ENCODE measurements at places on chromosomes 3 and 15. TPM values are rescaled to one million over a fixed set of nuclear protein-coding genes. Genes with fewer than 3 reads are reported as not detected.

DNA sequence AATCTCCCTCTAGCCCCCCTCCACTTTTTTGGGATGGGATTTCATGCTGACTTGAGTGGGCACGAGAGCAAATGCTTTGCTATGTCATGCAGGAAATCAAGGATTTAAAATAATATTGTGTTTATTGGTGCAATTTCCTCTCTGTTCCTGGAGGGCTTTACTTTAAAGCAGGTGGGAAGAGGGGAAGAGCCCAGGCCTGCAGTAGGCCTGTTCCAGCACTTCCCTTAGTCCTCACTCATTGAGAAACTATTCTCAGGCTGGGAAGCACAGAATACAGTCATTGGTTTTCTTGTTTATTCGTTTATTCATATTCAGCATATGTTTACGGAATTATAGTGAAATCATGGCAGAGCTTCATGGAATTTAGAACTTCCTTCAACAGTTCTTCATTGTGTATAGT is 41.7 kb upstream of the SPSB4 start:
- no peak for DNase-seq
- no peaks in the 10 kb centered on the region for H3K4me1 ChIP-seq
- H3K27me3 ChIP-seq: no peaks in the 10 kb centered on the region
- H3K4me3 ChIP-seq: no peak overlapping the region
- H3K27ac ChIP-seq: no peak overlapping the region

DNA sequence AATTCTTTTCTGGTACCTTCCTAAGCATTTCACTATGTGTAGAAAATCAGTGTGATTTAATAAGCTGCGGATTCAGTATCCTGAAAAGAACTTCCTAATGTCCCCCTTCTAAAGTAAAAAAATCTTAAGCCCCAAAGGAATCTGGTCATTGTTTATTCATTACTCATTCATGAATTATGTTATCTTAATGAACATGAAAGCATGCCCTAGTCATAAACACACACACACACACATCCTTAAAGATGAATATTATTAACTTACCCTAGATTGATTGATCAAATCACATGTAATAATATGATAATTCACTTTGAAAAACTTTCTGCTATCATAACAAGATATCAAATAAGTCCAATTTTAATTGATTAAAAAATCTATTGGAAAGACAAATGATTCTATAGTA is 96.4 kb upstream of the BFSP2 start:
- no peaks in the 10 kb centered on the region for H3K4me1 ChIP-seq
- no peak overlapping the region for H3K27ac ChIP-seq
- H3K27me3 ChIP-seq: no peaks in the 10 kb centered on the region
- H3K36me3 ChIP-seq: no peaks in the 10 kb centered on the region

GRCh38 chr15:100002086-100002620 is 268.9 kb upstream of the LYSMD4 start:
- H3K4me1 ChIP-seq: peaks cover 3% of the 10 kb centered on the region
- H3K27me3 ChIP-seq: no peaks in the 10 kb centered on the region
- no peak for DNase-seq
- H3K27ac ChIP-seq: no peak overlapping the region

DNA sequence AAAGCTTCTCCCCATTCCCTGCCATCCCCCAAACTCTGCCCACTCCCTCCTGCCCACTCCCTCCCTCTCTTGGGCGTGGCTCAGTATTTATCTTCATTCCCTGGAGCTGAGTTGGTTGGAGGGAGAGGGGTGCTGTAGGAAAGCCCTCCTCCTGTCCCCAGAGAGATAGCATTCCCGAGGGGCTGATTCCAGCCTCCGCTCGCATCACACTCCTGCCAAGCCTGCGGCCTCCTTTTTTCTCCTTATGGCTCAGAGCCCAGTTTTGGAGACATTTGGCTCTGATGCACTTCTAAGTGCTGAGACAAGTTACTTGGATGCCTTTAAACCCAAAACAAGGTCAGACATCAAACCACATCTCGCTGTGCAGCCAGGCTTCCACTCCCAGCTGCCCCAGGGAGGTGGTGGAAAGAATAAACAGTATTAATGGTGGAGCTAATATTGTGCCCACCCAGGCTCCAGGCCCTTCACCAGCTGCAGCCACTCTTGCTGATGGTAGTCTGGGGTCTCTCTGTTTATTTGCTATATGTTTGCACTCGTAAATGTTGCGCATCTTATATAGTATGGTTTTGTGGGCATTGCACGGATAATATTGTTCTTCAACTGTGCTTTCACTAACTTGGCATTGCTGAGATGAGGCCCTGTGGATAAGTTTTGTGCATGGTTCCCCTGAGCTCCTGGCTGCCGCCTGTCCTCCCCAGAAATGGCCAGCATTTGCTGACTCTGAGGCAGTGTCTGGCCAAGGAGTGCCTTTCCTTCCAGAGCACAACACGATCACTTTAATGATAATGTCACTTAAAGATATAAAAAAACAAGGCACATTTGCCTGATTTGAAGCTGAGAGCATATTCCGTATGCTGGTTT is 157.2 kb downstream of the LRRC28 start:
- no peak for DNase-seq
- no peaks in the 10 kb centered on the region for H3K27me3 ChIP-seq
- H3K4me1 ChIP-seq: no peaks in the 10 kb centered on the region

- H3K27me3 ChIP-seq: no peaks in the 10 kb centered on the region
- DNase-seq: no peak
- no peak overlapping the region for H3K4me3 ChIP-seq
- H3K36me3 ChIP-seq: no peaks in the 10 kb centered on the region
Observed at GRCh38 chr15:100224206-100225185, 117.3 kb downstream of the ADAMTS17 start.

- no peaks in the 10 kb centered on the region for H3K4me1 ChIP-seq
- H3K4me3 ChIP-seq: no peak overlapping the region
- H3K36me3 ChIP-seq: no peaks in the 10 kb centered on the region
- no peaks in the 10 kb centered on the region for H3K27me3 ChIP-seq
- no peak overlapping the region for H3K27ac ChIP-seq
Observed at GRCh38 chr15:69815793-69816192, 281.9 kb downstream of the TLE3 start.

GRCh38 chr3:37506956-37507535 is 332.7 kb upstream of the LRRFIP2 start:
- H3K4me3 ChIP-seq: no peak overlapping the region
- peak overlapping the region; percentile 50 for H3K27ac ChIP-seq
- DNase-seq: peak; percentile 25
- peaks cover 53% of the 10 kb centered on the region for H3K4me1 ChIP-seq
- H3K36me3 ChIP-seq: no peaks in the 10 kb centered on the region

GRCh38 chr3:8640223-8640622 is 4.4 kb downstream of the SSUH2 start:
- H3K4me1 ChIP-seq: peaks cover 6% of the 10 kb centered on the region
- H3K27ac ChIP-seq: no peak overlapping the region
- no peaks in the 10 kb centered on the region for H3K36me3 ChIP-seq
- no peak overlapping the region for H3K4me3 ChIP-seq
- DNase-seq: no peak

DNA sequence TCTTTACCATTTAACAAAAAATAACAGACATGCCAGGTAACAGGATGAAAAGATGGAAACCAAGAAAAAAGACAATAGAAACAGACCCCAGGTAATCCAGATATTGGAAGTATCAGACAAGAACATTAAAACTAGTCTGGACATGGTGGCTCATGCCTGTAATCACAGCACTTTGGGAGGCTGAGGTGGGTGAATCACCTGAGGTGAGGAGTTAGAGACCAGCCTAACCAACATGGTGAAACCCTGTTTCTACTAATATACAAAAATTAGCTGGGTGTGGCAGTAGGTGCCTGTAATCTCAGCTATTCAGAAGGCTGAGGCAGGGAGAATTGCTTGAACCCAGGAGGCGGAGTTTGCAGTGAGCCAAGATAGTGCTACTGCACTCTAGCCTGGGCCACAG is 40.6 kb downstream of the ACAD9 start:
- H3K36me3 ChIP-seq: no peaks in the 10 kb centered on the region
- no peaks in the 10 kb centered on the region for H3K27me3 ChIP-seq
- DNase-seq: no peak

GRCh38 chr3:25479727-25480010 is 51.6 kb downstream of the RARB start:
- DNase-seq: no peak
- no peak overlapping the region for H3K27ac ChIP-seq
- no peaks in the 10 kb centered on the region for H3K36me3 ChIP-seq
- no peak overlapping the region for H3K4me3 ChIP-seq
- no peaks in the 10 kb centered on the region for H3K27me3 ChIP-seq

- no peak for DNase-seq
- no peak overlapping the region for H3K27ac ChIP-seq
- H3K4me1 ChIP-seq: no peaks in the 10 kb centered on the region
- no peaks in the 10 kb centered on the region for H3K36me3 ChIP-seq
- no peak overlapping the region for H3K4me3 ChIP-seq
Observed at GRCh38 chr3:137165117-137165806, 207.5 kb downstream of the IL20RB start.

GRCh38 chr3:25820366-25820765 is 30.5 kb downstream of the OXSM start:
- H3K4me1 ChIP-seq: no peaks in the 10 kb centered on the region
- no peak overlapping the region for H3K4me3 ChIP-seq
- DNase-seq: no peak
- H3K36me3 ChIP-seq: no peaks in the 10 kb centered on the region

DNA sequence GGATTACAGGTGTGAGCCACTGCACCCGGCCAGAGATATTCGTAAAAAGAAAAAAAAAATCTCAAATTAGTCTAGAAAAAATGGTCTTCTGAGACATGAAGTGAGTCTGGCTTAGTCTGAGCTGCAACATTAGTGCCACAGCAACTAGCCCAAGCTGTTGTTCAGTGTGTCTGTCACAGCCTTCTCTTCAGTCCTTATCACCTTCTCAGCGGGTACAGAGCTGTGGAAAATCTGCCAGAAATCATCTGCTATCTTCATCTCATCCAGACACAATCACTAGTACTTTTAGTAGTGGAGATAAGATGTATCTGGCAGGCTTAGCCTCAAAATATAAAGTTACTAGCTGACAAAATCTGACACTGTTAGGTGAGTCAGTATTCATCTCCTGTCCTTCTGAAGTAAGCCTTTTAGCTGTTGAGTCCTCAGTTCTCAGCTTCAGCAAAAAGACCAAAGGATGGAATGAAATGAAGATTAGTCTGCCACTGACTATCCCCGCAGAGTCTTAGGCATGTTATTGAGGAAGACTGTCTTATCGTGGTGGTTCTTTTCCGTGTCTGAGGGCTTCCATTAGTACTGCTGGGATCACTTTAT is 120.5 kb upstream of the CGNL1 start:
- no peak overlapping the region for H3K4me3 ChIP-seq
- H3K36me3 ChIP-seq: no peaks in the 10 kb centered on the region
- no peaks in the 10 kb centered on the region for H3K27me3 ChIP-seq
- no peaks in the 10 kb centered on the region for H3K4me1 ChIP-seq
- no peak for DNase-seq
- H3K27ac ChIP-seq: no peak overlapping the region

GRCh38 chr3:195557322-195557721 is 14.2 kb upstream of the PPP1R2 start:
- no peak for DNase-seq
- H3K4me3 ChIP-seq: no peak overlapping the region
- no peaks in the 10 kb centered on the region for H3K36me3 ChIP-seq

GRCh38 chr3:63192248-63192647 is 85.9 kb upstream of the SYNPR start:
- H3K36me3 ChIP-seq: no peaks in the 10 kb centered on the region
- no peak overlapping the region for H3K27ac ChIP-seq
- no peaks in the 10 kb centered on the region for H3K27me3 ChIP-seq
- no peak overlapping the region for H3K4me3 ChIP-seq
- DNase-seq: no peak

GRCh38 chr3:39435006-39435748 is 28.7 kb downstream of the RPSA start:
- no peaks in the 10 kb centered on the region for H3K36me3 ChIP-seq
- no peaks in the 10 kb centered on the region for H3K27me3 ChIP-seq
- no peak overlapping the region for H3K4me3 ChIP-seq
- DNase-seq: no peak
- no peaks in the 10 kb centered on the region for H3K4me1 ChIP-seq

GRCh38 chr3:154730186-154730585 is 300.2 kb upstream of the GPR149 start:
- H3K4me1 ChIP-seq: no peaks in the 10 kb centered on the region
- no peaks in the 10 kb centered on the region for H3K36me3 ChIP-seq
- DNase-seq: no peak
- H3K4me3 ChIP-seq: no peak overlapping the region

- no peak overlapping the region for H3K4me3 ChIP-seq
- H3K27me3 ChIP-seq: no peaks in the 10 kb centered on the region
- no peak overlapping the region for H3K27ac ChIP-seq
- DNase-seq: no peak
- H3K36me3 ChIP-seq: no peaks in the 10 kb centered on the region
Observed at GRCh38 chr3:71489315-71489761, 94.2 kb downstream of the FOXP1 start.

DNA sequence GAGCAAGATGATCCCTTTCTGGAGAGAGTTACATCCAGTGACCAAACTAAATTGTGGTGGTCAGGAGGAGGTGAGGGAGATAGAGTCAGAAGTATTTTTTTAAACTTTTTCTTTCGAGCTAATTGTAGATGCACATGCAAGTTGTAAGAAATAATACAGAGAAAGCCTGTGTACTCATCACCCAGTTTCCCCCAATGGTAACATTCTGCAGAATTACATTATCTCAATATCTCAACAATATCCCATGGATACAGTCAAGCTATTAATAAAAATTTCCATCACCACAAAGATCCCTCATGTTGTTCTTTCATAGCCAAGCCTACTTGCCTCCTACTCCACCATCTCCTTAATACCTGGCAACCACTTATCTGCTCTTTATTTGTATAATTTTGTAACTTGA is 3.3 kb upstream of the TMEM45A start:
- DNase-seq: no peak
- no peaks in the 10 kb centered on the region for H3K36me3 ChIP-seq
- no peaks in the 10 kb centered on the region for H3K27me3 ChIP-seq
- no peak overlapping the region for H3K27ac ChIP-seq

- peak within 1 kb of the TSS; percentile 61 for H3K4me3 ChIP-seq
- no peak within 1 kb of the TSS for H3K27ac ChIP-seq
- H3K36me3 ChIP-seq: no peaks in the 10 kb centered on the region
- 0 out of 2 replicates have a peak, but pooled peaks cover 3% of the 10 kb centered on the region for H3K4me1 ChIP-seq
- H3K27me3 ChIP-seq: peaks cover 5% of the 10 kb centered on the region
Observed at GRCh38 chr3:133895208-133896001, at the start of gene RAB6B. Gene RAB6B (minus strand): TSS chr3:133895882. CDS start chr3:133895466, 416 bp downstream.

- H3K36me3 ChIP-seq: no peaks in the 10 kb centered on the region
- H3K27ac ChIP-seq: no peak overlapping the region
- DNase-seq: no peak
- H3K27me3 ChIP-seq: no peaks in the 10 kb centered on the region
- no peak overlapping the region for H3K4me3 ChIP-seq
Observed at GRCh38 chr3:137695351-137695750, 68.8 kb upstream of the SOX14 start.

TRAT1 gene
- not detected for total RNA-seq

ANKRD63 gene
- total RNA-seq: 0.28 TPM

TM4SF1 gene
- 49.2 TPM for total RNA-seq

DPH6 gene
- 24.0 TPM for total RNA-seq

RTP4 gene
- total RNA-seq: not detected

GOLGA6L1 gene
- not detected for total RNA-seq

IGF1R gene
- total RNA-seq: 57.4 TPM

COL7A1 gene
- total RNA-seq: 5.2 TPM

Data from Caco-2 (cell line).